ENCODE measurements at places on chromosomes 2 and 18.

GRCh38 chr2:46615986-46616485, 136.7 kb downstream of the TMEM247 start:
- no peak for DNase-seq

- DNase-seq: no peak
Observed at GRCh38 chr2:70962211-70962884, 16.1 kb upstream of the ANKRD53 start.

DNA sequence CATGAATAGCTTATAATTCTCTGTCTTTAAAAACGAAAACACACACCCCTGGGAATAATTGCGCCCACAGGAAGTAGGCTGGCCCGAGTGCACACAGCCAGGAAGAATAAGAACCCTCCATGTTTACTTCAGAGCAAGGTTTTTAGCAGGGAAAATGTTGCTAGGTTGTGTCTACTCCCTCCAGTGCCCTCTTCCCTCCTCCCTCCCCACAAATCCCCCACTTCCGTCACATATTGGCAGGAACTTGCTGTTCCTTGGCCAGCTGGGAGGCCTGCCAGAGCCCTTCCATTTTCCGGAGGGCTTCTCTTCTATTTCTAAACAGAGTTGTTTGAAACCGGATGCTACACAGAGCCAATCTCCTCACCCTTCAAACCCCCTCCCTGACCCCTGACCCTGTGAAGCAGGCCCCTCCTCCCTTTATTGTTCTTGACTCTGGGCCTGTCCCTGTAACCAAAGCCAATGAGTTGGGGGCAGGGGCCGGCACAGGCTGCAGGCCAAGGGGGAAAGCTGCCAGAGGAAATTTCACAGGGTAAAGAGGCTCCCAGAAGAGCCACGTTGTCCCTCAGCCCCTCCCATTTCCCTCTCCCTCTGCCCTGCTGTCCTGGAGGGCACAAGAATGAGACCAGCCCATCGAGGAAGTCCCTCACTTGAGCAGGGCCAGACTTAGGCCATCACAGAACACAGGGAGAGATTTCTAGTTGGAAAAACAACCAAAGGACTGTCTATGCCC, 49.8 kb upstream of the LGALSL start:
- peak; percentile 67 for DNase-seq

- no peak for DNase-seq
Observed at GRCh38 chr2:3785890-3786273, 82.5 kb downstream of the DCDC2C start.

- DNase-seq: no peak
Observed at GRCh38 chr2:85257970-85258605, 69.7 kb downstream of the TGOLN2 start.

- no peak for DNase-seq
Observed at GRCh38 chr2:2698182-2699120, 367.4 kb upstream of the MYT1L start.

GRCh38 chr2:135255208-135255607, 203.1 kb downstream of the RAB3GAP1 start:
- DNase-seq: no peak

- no peak for DNase-seq
Observed at GRCh38 chr2:200379481-200380090, 73.1 kb downstream of the SPATS2L start.

DNA sequence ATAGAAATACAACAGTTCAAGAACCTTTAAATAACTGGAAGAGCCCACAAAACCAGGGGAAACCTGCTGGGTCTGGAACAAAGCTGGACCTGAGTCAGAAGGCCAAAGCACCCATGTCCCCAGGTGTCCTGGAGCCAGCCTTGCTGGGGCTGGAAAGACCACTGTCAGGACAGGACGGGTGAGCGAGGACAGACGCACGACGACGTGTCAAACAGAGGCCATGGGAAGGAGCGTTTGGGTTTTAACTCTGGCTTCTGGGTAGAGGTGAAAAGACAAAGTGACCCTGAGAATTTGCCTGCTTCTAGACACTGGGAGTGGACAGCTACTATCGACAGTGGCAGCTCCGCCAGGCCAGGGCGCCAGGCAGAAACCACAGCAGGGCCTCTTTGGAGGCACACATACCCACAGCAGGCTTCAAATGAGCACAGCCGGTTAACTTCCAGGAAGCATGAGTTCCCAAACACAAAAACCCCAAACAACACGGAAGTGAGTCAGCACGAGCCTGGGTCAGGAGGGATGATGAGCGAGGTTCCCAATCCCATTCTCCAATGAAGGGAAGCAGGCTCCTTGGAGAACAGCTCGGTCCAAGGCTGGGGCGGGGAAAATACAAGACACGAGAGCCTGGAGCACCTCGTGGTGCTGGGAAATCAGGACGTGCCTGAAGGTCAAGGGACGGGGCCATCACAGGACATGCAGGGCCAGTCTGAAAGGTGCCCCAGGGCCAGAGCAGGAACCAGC, 208.0 kb downstream of the TWIST2 start:
- DNase-seq: no peak

DNA sequence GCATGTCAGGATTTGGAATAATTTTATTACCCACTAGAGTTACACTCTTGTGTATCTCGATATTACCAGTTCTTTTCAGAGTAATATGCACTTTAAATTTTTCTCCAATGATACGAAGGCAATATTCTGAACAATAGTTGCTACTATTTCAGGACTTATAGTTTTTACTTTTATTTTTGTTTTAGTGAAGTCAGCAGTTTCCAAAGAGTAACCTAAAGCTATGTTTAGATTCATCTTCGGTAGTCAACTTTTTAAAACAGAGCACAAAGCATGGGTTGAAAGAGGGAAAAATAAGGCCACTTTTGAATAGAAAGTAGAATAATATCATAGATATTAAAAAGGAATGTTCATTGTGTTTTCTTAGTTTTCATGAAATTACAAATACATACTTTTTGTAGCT, 532.7 kb downstream of the CPS1 start:
- DNase-seq: no peak

- peak; percentile 3 for DNase-seq
Observed at GRCh38 chr2:169141713-169142352, 72.5 kb downstream of the DHRS9 start.

GRCh38 chr2:223494496-223494895, 107.7 kb downstream of the SCG2 start:
- DNase-seq: no peak

DNA sequence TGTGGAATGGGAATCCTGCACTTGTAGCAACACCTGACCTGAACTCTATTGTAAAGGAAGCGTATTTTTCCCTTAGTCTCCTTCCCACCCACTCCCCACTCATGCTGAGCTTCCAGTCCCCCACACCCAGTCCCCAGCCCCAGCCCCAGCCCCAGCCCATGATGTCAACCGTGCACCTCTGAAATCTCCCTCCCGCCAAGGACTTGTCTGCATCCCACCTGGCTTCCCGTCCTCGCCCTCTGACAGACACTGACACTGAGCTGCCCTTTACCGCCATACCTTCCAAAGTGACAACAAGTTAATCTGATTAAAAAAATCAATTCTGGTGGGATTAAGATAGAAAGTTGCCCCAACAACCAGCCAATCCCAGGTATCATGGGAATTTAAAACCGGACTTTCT, 213.6 kb upstream of the CELF4 start:
- DNase-seq: no peak

- no peak for DNase-seq
Observed at GRCh38 chr2:6214471-6214870, 522.3 kb downstream of the SOX11 start.

DNA sequence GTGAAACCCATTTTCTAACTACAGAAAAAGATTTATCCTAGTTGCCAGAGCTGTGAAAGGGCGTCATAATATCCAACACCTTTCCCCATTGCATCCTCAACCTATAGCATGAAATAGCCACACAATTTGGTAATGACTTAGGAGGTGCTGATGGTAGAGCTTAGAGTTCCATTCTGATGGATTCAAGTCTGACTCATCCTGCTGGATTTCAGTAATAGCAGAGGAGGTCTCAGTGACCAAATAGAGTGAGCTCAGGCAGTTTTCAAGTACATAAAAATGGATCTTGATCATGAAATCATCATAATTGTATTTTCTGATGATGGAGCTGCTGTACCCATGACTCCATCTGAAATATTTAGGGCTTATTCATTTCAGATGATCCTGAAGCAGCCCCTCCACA, 270.7 kb upstream of the KLHL29 start:
- no peak for DNase-seq

DNA sequence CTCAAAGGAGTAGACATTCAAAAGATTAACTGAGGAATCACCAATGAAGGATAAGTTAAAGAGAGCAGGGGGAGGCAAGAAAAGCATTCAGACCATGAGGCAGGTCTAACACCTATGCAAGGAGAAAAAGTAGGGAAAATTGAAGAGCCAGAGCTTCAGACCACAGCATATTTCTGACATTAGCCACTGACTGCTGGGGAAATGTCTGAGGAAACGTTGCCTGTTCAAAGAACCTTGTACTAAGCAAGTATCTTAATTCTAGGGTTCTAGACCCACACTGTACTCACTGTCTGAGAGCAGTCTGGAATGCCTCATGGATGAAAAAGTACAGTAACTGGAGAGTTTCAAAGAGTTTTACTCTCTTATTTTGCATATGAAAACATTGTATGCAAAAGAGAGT, 39.5 kb upstream of the TFPI start:
- no peak for DNase-seq

DNA sequence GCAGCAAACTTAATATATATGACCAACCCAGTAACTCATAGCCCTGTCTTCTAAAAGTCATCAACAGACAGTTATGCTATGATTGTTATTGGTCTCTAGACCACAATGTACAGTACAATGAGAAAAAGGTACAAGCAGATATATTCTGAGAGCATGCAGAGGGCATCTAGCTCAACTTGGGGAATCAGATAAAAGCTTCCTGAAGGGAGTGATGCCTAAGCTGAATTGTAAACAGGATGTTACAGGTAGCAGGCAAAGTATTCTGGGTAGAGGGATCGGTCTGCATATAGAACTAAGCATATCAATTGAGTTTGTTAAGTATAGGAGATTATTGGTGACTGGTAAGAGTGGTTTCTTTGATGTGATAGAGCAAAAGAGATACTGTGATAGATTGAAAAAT, 30.3 kb downstream of the ME2 start:
- DNase-seq: no peak

- DNase-seq: no peak
Observed at GRCh38 chr2:127593228-127594115, 52.5 kb upstream of the GPR17 start.

DNA sequence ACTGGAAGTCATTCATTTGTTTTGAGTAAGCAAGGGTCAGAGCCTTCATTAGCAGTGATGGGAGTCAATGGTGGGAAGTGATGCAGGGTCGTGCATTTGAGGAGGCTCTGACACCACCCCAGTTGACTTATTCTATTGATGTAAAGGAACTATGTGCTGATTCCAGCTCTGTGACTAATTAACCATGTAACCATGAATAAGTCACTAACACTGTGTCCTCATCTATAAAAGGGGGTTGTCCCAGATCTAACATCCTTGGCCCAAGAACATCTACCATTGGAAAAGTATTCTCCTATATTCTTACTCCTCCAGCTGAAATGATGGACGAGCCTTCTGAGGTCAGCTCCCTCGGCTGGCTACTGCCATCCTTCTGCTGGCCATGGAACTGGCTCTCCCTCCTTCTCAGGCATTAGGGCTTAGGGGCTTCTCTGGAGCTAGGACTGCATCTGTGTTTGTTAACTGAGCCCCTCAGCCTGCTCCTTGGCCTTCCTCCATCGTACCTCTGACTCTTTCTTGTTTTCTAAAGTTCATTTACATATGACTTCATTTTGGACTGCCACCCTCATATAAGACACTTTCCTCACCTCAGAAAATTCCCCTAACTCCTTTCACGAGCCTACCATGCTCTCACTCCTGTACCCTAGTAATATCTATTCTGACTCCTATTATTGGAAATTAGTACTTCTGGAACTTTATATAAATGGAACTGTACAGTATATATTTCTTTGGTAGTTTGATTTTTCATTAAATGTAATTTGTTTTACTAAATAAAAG, 115.5 kb downstream of the KCTD1 start:
- DNase-seq: no peak

- DNase-seq: no peak
Observed at GRCh38 chr2:44310287-44310686, 35.0 kb downstream of the SLC3A1 start.

DNA sequence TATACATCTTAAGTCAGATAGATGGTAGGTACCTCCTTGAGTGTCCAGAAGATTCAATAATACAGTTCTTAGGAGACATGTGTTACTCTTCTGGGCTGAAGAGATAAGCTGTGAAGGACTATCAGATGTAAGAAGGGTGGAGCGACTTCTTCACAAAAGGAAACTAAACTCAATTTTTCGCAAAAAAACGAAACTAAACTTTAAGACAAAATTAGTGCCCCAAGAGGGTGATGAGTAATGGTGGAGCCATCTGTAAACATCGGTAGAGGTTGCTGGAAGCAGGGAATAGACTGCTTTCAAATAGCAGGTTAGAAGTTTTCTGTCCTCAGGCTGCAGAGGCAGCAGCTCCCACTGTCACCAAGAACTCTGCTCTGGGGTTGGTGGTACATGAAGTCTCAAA, 111.6 kb upstream of the TACR1 start:
- DNase-seq: no peak

DNA sequence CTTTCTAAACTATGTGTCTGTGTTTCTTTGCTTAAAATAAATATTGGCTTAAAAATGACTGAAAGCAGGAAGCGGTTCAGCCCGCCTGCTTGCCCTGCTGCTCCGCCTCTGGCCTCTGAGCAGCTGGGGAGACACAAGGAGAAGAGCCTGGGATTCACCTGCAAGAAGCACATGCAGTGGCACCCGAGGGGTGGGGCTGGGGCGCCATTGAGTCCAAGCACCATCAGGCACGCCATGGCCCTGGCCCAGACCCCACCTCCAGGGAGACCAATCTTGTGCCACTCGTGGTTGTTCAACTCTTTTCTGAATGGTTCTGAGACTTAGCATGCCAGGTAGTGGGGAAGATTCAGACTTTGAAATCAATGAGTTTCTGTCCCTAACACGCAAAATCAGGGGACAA, 495.5 kb upstream of the MYT1L start:
- DNase-seq: no peak

- no peak for DNase-seq
Observed at GRCh38 chr2:238906254-238906935, 58.5 kb downstream of the TWIST2 start.

- no peak for DNase-seq
Observed at GRCh38 chr18:70640336-70640887, 351.6 kb downstream of the SOCS6 start.

- DNase-seq: no peak
Observed at GRCh38 chr2:12890481-12890991, 173.8 kb downstream of the TRIB2 start.

GRCh38 chr18:49708662-49709346, 104.5 kb downstream of the ACAA2 start:
- DNase-seq: no peak

DNA sequence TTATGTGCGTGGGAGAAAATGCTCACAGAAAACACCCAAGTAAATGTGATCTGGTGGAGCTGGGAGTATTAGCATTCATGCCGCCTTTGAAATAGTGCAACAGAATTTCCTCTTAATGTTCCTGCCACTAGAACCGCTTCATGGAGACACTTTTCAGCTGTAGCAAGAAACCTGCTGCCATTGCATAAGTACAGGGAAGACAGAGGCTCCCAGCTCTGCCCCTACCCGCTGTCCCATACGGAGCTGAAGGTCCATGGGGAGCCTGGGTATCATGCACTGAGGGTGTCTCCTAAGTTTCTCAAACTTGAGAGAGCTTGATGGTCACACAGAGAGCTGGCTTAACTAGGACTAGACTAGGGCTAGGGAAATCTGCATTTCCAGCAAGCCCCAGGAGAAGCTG, 49.6 kb downstream of the CRIM1 start:
- DNase-seq: no peak

- DNase-seq: no peak
Observed at GRCh38 chr2:15160201-15160991, 400.7 kb downstream of the NBAS start.

GRCh38 chr18:42936289-42936688, 179.2 kb downstream of the RIT2 start:
- DNase-seq: no peak
